Effector CD4-positive, alpha-beta T cell (primary cell): ENCODE measurements at places on chromosomes 2 and 18.

DNA sequence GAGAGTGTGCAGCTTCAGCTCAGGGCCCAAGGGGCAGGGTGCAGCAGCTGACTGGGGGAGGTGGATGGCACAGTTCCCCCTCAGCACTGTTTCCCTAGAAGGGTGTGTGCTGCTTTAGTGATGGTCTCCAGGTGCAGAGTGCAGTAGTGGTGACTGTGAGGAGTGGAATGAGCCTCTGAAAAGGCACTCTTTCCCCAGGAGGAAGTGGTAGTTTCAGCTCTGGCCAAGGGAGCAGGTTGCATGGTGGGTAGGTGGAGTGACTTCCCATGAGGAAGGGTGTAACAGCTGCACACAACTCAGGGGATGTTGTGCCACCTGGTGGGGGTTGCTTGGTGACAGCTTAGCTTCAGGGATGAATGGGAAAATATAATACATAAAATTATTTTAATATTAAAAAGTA is 251.5 kb upstream of the NXPH2 start:
- no peak for DNase-seq

DNA sequence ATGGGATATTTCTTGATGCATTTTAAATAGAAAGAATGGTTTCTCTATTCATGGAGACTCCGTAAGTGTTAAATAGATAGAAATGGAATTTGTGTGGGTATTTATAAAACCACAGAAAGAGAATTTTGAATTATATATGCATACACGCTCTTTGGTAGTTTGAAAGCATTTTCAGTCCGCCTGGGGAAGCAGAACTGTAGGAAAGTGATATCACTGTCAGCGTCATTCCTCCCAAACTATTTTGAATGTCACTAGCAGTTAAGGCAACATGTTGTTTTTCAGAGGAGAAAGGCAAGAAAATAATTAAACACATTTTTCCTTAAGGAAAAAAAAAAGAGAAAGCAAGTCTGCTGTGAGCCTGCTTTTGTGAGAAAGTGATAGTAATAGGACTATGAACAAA is 8.7 kb upstream of the ERMN start:
- DNase-seq: no peak

DNA sequence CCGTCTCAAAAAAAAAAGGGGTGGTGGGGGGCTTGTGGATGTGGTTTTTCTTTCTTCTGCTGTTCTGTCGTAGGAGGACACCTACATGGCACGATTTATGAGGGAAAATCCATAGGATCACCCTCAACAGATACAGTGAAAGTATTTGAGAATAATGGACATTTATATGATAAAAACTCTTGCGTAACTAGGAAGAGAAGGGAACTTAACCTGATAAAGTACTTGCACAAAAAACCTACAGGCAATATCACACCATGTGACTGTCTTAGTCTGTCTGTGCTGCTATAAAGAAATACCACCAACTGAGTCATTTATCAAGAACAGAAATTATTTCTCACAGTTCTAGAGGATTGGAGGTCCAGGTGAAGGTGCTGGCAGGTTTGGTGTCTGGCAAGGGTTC is 21.8 kb upstream of the LAMA1 start:
- DNase-seq: no peak

GRCh38 chr18:27428716-27429475 is 243.8 kb upstream of the CHST9 start:
- no peak for DNase-seq

DNA sequence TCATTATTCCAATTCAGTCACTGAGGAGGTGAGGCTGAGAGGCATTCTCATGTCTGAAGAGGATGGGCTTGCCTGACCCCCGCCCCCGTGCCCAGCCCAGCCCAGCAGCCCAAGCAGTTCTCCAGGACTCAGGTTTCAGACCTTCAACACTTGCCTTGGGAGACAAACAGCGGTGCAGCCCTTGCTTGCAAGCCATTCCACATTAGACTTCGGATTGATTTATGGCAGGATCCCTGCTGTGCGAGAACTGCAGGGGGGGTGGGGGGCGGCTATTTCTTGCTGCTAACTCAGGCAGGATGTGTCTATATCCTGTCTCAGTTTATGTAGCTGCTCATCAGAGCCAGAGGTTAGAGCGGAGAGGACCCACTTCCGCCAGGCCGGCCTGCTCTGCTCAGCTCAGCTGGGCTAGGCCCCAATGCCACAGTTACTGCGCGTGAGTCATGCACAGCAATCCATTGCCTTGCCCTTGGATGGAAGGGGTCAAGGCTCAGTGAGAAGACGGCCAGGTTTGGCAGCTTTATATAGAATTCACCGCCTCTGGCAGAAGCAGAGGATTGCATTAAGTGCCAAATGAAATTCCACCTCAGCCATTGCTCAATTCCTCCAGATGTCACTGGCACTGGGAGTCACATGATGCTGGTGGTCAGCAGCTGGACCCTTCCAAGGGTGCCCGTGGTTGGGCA is 1.8 kb downstream of the GYPC start:
- peak; percentile 63 for DNase-seq

DNA sequence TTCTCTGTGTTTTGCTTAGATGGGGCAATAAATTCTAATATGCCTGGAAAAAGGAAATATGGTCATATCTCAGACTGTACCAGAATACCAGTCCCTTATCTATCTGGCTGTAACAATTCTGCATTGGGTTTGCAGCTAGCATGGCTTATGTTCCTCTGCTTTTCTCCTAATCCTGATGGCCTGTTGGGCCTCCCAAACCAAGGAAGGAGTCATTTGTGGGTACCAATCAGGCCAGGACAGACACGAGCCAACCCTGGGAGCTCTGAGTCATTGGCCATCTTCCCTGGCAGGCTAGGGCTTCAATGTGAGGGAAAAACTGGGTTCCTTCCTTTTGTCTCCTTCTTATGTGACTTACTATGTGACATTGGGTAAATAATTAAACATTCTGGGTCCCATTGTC is 12.0 kb downstream of the SMARCAL1 start:
- no peak for DNase-seq

DNA sequence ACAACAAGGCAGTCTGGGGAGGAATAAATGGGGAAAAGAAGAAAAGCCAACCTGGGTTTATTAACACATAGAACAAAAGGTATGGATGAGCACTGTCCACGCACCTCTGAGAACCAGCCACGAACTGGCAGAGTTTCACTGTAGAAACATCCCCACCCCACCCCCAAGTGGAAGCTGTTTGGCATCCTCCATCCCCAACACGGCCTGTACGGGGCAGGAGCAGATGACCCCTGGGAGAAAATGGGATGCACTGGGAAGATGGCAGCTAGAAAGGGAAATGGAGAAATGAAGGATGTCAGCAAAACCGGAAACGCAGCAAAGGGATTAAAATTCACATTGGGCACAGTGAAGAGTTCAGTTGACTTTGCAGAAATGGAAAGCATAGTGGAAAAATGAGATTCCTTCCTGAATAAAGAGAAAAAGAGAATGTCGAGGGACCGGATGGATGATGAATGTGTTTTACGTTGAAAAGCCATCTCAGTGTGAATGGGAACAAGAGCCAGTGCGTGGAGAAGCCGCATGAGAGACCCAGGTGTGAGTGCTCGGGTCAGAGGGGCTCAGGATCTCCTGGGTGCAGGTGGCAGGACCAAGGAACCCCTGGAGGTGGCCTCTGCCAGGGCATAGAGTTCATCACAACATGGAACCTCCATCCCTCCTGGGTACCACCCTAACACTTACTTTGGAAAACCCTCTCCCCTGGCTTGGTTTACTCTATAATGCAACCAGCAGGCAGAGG is 247.0 kb downstream of the ALPK2 start:
- no peak for DNase-seq

DNA sequence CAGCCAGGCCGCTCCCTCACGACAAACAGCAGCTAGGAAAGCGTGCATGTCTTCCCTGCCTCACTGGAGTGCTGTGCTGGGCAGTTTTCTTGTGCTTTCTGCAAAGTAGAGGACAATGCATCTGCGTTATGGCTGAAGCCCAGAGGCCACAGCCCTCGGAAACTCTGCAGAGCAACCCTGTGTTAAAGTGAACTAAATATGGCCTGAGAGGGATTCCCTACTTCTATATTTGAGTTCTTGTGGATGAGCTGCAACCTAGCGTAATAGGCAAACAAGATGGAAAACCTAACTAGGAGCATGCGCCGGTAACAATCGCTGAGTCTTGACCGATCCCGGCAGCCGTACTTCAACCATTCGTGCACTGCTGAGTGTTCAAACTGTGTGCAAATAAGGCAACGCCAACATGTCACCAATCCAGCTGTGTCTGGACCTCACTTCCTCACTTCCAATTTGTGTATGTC is 471.9 kb upstream of the HS6ST1 start:
- no peak for DNase-seq

- DNase-seq: no peak
These were observed 165.5 kb downstream of the HDAC4 start for GRCh38 chr2:239235311-239235710.

- DNase-seq: no peak
These were observed 77.7 kb downstream of the MYT1L start for GRCh38 chr2:2253172-2254016.

- no peak for DNase-seq
These were observed 186.7 kb downstream of the INSIG2 start for GRCh38 chr2:118274841-118275510.

DNA sequence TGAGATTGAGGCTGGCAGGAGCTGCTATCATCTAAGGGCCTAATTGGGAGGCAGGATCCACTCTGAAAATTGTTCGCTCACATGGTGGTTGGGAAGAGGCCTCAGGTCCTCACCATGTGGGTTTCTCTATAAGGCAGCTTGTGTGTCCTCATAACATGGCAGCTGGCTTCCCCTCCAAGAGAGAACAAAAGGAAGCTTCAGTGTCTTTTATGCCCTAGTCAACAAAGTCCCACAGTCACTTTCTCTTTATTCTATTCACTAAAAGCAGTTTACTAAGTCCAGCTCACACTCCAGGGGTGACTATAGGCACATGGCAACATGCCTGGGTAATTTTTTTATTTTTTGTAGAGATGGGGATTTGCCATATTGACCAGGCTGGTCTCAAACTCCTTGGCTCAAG is 5.8 kb upstream of the ITGAV start:
- DNase-seq: no peak

DNA sequence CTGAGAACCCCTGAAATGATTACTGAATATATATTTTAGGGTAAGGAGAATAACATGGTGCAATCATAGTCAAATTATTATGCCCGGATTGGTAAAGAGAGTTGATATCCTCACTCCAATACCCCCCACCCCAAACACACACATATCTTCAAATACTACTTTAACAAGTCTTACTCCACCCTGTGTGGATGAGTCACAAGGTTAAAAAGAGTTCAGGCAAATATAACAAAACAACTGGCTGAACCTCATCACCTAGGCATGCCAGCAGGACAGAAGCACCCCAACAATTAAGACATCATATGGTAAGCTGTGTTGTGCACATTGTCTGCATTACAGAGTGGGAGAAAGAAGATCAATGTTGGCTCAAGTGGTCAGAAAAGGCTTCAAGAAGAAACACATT is 857.4 kb downstream of the TDRD15 start:
- no peak for DNase-seq

DNA sequence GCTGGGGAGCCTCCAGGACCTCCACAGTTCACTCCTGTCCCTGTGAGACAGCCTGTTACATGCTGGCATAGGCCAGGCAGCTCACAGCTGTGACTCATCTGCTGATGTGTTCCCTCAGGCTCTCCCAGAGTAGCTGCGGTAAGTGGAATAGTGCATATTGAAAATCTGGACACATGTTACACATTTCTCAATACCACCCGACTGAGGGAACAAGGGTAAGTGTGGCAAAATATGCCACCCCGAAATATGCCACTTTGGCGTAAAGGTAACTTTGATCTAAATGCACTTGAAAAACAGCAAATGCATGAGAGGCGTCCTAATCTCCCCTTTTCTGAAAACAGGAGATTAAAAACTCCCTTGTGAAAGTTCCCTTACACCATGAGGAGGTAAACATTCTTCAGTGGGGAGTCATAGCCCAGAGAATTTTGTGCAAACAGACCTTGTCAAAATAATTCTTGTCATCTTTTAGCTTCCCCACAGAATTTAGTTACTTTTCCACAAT is 557.9 kb downstream of the CCDC85A start:
- DNase-seq: no peak

DNA sequence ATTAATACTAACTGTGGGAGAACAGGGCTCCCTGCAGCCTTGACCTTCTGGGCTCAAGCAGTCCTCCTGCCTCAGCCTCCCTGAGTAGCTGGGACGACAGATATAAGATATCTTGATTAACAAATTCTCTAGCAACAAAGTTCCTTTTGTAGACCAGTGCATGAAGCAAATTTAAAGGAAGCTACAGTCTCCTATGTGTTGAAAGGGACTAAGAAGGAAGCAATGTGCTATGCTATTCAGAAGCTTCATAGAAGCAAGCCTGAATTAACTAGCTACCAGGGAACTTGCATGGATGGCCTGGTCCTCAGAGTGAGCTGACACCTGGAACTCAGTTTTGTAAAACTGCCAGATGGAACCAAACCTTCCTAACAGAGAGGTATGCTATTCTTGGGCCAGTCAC is 33.2 kb downstream of the RAPH1 start:
- DNase-seq: no peak

DNA sequence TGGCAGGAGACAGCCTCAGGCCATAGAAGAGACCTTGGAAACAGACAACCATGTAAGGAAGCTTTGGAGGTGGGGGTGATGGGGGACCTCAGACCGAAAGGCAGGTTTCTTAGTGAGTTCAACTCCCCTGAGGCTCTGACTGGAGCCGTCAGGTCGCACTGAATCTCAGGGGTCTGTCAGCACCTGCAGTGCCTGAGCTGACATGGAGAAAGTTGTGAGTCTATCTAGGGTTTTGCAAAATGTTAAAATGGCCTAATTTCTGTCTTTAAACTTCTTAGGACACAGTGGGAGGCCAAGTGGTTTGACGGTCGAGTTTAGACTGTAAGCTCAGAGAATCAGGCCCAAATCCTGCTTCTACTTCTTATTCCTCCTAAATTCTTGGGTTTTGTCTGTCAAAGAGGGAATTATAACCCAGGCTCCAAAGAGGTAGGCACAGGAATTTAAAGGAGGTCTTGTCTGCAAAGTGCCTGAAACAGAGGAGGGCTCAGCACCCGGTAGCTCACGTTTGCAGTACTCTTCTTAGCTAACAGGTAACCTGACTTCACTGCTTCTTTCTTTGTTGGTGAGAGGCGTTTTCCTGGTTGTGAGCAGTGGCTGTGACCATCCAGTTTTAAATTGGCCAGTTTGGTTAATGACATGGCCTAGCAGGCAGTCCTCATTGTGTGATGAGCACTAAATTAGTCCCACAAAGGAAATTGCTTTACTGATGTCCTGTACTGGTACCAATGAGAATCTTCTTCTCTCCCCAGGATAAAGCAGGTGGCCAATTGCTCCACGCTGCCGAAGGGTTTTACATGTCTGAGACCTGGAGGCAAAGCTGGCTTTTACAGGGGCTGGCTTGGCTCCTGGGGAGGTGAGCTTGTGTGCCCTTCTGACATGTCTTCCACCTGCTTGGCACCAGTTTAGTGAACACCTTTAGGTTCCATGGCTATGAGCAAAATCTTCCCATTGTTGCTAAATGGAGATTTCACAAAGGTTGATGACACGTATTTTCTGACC is 95.7 kb downstream of the MYCN start:
- DNase-seq: no peak

- DNase-seq: no peak
These were observed 122.7 kb downstream of the COL6A3 start for GRCh38 chr2:237291138-237291792.

- DNase-seq: no peak
These were observed 2.8 kb upstream of the PROM2 start for GRCh38 chr2:95271381-95271971.

GRCh38 chr2:128727914-128728313 is 409.2 kb upstream of the HS6ST1 start:
- no peak for DNase-seq
